ENCODE measurements at places on chromosomes 11 and 22.

DNA sequence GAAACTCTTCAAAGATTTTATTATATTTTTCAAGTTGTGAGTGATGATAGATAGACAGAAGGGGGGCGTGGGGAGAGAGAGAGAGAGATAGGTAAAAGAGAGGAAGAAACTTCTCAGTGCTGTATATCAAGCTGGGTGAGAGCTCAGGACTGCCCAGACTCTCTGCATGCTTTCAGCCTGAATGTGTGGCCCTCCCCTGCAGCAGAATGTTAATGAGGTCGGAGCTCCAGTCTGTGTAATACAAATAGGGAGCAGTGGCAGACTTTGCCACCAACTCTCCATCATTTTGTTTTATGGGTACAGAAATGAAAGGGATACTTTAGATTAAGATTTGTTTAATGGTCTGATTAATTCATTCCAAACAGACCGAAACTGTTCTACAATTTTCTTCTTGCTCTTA is 752.8 kb downstream of the OPCML start:
- no peak for DNase-seq

- DNase-seq, result no peak
Observed at GRCh38 chr22:43395086-43395695, 16.6 kb upstream of the MPPED1 start.

DNA sequence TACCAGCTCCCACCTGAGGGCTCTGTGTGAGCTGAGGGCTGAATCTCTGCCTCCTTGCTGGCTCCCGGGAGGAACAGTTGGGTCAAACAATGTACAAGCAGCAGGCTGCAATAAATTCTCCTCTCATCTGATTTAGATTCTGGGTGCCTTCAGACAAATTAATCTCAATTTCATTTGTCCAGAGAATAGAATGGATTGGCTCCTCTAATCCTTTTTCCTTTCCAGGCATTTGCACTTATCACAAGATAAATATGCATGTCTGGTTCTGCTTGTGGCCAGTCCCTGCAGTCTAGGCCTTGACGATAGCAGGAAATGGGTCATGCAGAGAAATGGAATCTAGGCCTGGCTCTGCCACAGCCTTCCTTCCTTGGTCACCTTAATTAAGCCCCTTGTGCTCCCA is 28.7 kb downstream of the UPB1 start:
- DNase-seq, result no peak

DNA sequence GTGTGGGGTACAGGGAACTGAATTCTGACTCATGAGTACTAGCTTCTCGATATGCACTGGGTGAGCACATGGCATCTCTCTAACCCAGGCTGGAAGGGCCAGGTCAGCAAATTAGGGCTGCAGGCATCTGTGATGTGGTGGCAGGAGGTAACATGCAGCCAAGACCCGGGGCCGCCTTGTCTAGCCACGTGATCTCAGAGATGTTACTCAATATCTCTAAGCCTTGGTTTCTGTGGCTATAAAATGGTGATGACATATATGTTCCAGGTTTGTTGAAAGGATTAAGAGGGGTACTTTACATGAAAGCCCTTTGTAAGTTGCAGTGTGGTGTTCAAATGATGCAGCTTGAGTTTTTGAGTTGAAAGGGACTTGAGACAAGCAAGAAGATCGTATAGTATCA is 3.2 kb downstream of the ST14 start:
- no peak for DNase-seq

GRCh38 chr11:67371911-67372320 is 1.5 kb downstream of the CLCF1 start:
- no peak for DNase-seq
